ENCODE measurements at places on chromosomes 6 and 20.

DNA sequence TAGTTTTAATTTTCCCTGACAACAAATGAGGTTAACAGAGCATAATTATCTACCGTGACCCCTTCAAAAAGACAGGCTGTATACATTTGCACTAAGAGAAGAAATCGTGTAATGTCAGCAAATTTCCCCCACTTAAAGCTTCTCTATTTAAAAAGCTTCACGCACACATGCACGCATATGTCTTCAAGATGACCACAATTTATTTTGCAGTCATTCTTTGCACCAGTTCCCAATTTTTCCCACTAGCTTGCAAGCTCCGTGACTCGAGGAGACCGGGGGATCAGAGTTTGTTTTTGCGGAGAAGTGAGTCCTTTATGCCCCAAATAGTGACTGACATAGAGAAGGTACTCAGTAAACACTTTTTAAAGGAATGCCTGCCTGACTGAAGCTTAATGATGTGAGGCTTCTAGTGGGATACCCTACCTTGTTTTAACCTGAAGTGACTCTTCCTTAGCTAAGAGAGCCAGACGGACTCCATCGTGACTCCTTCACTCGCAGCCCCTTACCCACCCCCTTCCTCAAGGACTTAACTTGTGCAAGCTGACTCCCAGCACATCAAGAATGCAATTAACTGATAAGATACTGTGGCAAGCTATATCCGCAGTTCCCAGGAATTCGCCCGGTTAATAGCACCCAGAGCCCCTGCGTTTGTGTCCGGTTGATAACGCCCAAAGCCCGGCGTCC, 9.3 kb upstream of the NQO2 start:
- peak; percentile 48 for DNase-seq

DNA sequence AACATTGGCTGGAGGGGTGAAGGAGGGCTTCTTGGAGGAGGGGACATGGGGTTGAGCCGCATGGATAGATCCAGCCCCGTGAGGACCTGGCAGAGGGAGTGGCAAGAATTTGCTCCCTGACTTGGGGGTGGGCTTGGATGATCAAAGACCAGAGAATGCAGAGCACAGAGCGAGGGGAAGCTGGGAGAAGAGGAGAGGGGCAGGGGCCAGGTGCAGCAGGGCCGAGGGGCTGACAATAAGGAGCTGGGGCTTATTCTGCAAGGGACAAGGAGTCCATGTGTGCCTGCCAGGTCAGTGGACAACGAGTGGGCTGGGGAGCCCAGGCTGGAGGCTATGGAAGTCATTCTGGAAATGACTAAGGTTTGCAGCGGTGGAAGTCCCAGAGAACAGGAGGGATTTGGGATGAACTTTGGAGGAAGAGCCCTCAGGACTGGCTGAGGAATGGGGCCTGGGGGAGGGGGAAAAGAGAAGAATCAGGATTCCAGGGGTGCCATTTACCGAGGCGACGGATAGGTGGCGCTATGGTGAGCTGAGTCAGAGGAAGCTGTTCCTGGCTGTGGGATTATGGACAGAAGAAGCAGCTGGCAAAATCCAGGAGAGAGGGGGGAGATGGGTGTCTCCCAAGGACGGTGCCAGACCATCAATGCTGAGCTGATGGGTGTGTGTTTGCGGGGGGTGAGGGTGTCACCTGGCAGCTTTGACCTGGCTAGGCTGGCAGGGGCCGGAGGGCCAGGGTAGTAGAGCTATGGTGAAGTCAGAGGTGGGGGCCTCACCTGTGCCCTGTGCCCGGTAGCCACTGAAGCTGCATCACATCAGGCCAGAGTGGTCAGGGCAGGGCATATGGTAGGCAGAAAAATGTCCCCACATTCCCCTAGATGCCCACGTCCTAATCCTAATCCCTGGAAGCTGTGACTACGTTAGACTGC, 7.8 kb downstream of the KCNG1 start:
- DNase-seq = peak; percentile 76

DNA sequence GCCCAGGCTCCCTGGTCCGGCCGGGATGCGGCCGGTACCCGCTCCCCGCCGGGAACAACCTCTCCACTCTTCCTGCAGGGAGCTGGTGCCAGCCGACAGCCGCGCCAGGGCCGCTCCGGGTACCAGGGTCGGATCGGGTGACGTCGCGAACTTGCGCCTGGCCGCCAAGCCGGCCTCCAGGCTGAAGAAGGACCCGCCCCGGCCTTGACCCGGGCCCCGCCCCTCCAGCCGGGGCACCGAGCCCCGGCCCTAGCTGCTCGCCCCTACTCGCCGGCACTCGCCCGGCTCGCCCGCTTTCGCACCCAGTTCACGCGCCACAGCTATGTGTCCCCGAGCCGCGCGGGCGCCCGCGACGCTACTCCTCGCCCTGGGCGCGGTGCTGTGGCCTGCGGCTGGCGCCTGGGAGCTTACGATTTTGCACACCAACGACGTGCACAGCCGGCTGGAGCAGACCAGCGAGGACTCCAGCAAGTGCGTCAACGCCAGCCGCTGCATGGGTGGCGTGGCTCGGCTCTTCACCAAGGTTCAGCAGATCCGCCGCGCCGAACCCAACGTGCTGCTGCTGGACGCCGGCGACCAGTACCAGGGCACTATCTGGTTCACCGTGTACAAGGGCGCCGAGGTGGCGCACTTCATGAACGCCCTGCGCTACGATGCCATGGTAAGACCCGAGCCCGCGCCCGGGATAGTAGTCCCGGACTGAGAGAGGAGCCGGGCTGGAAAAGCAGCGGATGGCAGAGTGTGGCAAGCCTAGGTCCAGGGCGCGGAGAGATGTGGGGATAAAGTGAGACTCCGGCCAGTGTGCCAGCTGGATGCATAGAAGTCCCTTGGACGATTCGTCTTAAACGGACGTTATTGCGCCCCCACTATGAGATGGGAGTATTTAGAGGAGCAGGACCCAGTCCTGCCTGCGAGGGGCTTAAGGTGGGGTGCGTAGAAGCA, at the start of gene NT5E:
TSS of gene NT5E (plus strand) at position 266 of the 942 bp plus-strand sequence. CDS start at position 323, 57 bp downstream.
- peak; percentile 76 for DNase-seq

- peak; percentile 89 for DNase-seq
Observed at GRCh38 chr6:33620158-33620855, 815 bp upstream of the ITPR3 start.

DNA sequence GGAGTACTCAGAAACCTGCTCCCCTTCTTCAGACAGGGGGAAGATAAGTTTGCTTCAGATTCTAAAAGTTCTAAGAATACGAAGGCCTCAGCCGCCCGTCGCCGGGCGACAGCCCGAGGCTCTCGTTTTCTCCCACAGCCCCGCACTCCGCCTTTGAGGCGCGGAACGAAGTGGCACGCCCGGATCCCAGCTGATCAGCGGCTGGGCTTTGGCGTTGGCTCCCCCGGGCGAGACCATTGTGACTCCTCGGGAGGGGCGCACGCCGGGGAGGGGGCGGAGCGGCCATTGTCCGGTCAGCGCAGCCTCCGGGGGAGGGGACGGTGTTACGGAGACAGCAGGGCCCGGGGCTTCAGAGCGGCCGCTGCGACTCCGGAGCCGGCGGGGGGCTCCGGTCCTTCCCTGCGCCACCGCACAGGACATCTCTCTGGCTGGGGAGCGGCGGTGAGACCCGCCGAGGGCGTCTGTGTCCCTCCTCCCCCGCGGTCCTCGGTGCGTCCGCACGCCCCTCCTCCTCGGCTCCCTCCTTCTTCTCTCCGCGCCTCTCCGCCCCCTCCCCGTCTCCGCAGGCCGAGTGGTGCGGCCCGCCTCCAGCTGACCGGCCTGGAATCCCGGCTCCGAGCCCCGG, at the start of gene ZFAND3:
TSS of gene ZFAND3 (plus strand) at position 551 of the 625 bp plus-strand sequence. CDS start 219 bp downstream, outside the sequence.
- DNase-seq = peak; percentile 99

DNA sequence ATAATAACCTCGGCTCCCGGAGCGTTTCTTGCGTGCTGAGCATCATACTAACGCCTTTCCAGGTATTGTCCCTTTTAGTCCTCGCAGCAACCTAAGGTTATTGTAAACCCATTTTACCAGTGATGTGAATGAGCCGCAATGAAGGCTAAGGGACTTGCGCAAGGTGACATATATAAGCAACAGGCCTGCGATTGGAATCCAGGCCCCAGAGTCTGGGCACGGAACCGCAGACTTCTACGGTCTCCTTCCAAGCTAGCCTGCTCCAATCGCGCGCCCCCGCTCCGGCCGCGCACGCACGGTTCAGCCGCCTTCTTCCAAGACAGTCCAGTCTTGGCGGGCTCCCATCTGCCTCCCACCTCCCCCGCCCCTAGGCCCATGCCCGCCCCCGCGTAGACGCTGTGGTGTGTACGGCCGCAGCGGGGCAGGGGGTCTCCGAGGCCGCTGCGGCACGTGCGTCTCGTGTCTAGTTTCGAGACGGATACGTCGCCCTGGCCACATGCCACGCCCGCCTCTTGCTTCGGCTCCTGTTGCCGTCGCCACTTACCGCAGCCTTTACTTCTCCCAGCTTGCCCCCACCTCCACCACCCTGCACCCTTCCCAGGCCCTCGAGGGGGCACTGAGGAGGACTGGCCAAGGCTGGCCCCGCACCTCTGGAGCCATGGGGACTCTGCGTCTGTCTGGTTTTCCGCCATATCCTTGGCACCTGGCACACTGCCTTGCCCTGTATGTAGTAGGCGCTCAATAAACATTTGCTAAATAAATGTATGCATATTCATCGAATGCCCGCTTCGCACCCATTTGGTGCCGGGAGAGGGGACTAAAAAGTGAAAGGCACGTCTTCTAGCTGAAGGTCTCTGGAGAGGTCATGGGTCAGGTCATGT, 855 bp upstream of the GFOD1 start:
- no peak for DNase-seq

- DNase-seq = no peak
Observed at GRCh38 chr20:53399592-53400335, 193.9 kb downstream of the ZNF217 start.

GRCh38 chr6:132998418-132998817, 184.0 kb downstream of the RPS12 start:
- no peak for DNase-seq

DNA sequence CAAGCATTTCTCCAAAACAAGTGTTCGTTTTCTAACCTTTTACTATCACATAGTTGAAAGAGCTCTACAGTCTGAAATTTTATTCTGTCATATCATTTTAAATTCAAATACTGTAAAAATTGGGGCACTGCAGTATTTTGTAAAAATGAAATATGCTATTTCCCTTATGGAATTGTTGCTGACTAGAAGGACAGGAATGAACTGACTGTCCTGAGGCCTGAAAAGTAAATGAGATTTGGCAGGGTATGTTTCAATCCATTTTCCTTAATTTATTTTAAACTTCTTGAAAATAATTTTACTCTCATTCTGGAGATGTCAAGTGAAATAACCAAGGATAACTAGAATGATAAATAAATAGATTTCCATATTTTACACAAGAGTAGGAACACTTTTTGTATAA, 11.9 kb upstream of the PNRC1 start:
- DNase-seq = no peak

GRCh38 chr6:3288711-3289663, 30.2 kb downstream of the PSMG4 start:
- DNase-seq = no peak

DNA sequence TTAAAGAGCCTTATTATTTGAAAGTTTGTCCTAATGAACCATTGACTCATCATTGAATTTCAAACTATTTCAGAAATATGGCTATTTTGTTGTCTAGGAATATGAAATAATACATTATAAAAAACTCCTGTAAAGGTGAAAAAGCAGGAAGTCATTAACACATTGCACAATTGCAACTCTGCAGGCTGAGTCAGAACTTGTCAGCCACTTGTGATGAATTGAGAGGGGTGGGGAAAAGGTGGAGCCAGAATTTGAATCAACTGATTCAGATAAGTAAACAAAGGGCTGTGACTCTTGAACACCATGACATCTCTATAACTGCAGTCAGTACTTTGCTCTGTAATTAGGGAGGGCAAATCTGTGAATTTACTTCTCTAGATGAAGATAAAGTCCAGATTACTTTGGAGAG, 6.0 kb downstream of the C6orf141 start:
- DNase-seq = peak; percentile 61

DNA sequence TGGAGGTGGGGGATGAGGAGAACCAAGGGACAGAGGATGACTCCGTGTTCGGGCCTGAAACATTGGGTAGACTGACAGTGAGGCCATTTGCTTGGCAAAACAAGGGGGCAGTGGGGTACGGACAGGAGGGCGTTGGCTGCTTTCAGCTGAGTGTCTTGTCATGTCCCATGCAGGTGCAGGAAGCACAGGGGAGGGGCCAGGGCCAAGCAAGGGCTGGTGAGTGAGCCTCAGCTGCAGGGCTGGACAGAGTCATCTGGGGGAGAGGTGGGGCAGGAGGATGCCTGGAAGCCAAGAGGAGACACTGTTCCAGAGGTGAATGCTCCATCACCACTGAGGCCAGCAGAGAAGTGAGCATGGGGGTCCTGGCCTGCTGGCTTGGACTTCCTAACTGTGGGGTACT, 78.4 kb downstream of the ERMARD start:
- no peak for DNase-seq

GRCh38 chr6:53624502-53624901, 41.1 kb downstream of the KLHL31 start:
- DNase-seq = no peak

Measured in cardiac muscle cell (in vitro differentiated cells and primary cell).